ENCODE measurements at places on chromosomes 7 and 10. TPM values are rescaled to one million over a fixed set of nuclear protein-coding genes. Genes with fewer than 3 reads are reported as not detected.

DNA sequence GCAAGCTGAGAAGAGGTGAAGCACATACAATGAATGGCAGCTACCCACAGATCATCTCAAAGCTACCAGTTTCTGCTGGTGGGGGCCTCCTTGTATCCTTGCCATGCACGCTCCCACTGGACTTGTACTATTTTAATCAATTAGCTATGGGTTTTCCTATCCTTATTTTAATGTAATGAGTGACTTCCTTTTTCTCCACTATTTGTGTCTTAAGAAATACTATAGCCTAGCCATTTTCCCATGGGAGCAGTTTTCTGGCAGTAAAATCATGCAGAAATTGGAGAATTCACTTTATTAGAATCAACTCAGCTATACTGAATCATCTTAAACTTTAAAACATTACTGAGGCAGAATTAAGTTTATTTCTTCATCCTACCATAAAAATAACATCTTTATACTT is 73.5 kb downstream of the CTNNA3 start:
- H3K4me1 ChIP-seq, result no peaks in the 10 kb centered on the region
- H3K27me3 ChIP-seq, result no peaks in the 10 kb centered on the region
- H3K4me3 ChIP-seq, result no peak overlapping the region
- H3K36me3 ChIP-seq, result no peaks in the 10 kb centered on the region

DNA sequence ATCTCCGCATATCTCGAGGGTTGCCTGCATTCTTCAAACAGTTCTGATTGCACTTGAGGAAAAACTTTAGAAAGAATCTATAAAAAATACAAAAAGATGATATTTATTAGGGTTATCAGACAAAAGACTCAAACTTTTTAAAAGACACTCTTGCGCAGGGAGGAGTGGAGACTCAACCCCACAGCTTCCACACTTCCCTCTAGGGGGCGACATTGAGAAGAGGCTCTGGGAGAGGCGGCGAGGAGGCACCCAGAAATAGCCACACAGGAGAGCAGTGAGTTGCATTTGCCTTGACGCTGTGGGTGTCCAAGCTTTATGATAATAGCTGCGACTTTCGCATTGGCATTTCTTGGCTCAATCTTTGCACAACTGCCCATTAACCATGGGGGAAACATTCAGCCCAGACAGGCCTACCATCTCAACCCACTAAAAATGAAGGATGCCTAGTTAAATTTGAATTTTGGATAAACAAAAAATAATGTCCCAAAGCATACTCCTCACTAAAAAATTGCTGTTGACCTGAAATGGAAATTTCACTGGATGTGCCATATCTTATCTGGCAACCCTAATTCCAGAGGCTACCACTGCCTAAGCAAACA is 86.2 kb downstream of the EBF3 start:
- no peaks in the 10 kb centered on the region for H3K36me3 ChIP-seq
- no peak for DNase-seq
- no peaks in the 10 kb centered on the region for H3K27me3 ChIP-seq

DNA sequence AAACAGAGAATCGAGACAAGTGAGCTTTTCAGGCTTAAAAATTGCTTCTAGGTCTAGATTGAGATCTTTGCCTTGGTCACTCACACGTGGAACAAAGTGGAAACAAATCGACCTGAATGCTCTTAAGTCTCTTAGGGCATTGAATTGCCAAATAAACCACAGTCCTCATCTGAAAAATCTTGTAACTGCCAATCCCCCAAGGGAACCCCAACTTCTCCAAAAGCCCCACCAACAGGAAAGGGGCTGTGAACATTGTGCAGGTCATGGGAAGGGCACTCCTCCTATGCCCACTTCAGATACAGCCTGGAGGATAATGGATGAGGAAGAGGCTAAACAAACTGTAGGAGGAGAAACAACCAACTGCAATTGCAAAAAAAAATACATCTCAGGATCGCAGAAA is 91.3 kb downstream of the DGKI start:
- no peaks in the 10 kb centered on the region for H3K27me3 ChIP-seq
- no peak overlapping the region for H3K4me3 ChIP-seq
- no peaks in the 10 kb centered on the region for H3K36me3 ChIP-seq
- H3K27ac ChIP-seq, result no peak overlapping the region
- DNase-seq, result no peak
- no peaks in the 10 kb centered on the region for H3K4me1 ChIP-seq

GRCh38 chr10:13809427-13809826 is 222.7 kb downstream of the PRPF18 start:
- H3K4me1 ChIP-seq, result peaks cover 4% of the 10 kb centered on the region
- H3K27ac ChIP-seq, result no peak overlapping the region
- H3K36me3 ChIP-seq, result no peaks in the 10 kb centered on the region
- H3K27me3 ChIP-seq, result no peaks in the 10 kb centered on the region

DNA sequence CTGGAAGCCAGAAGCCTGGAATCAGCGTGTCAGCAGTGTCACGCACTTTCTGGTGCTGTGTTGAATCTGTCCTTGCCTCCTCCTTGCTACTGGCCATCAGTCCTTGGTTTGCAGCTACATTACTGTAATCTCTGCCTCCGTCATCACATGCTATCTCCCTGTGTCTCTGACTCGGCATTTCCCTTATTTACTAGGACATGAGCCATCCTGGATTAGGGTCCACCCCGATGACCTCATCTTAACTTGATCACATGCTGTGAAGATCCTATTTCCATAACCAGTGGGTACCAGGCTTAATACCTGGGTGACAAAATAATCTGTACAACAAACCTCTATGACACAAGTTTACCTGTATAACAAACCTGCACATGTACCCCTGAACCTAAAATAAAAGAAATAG is 518.0 kb upstream of the KLF6 start:
- no peaks in the 10 kb centered on the region for H3K4me1 ChIP-seq
- no peak overlapping the region for H3K27ac ChIP-seq
- H3K4me3 ChIP-seq, result no peak overlapping the region
- no peak for DNase-seq
- H3K36me3 ChIP-seq, result no peaks in the 10 kb centered on the region

Gene SSC4D
- total RNA-seq, result 2.1 TPM

GRCh38 chr10:118687472-118687871 is 67.3 kb downstream of the CACUL1 start:
- no peak overlapping the region for H3K27ac ChIP-seq
- peaks cover 51% of the 10 kb centered on the region for H3K36me3 ChIP-seq
- H3K27me3 ChIP-seq, result no peaks in the 10 kb centered on the region
- no peaks in the 10 kb centered on the region for H3K4me1 ChIP-seq

Gene MNX1
- total RNA-seq, result 1.5 TPM

DNA sequence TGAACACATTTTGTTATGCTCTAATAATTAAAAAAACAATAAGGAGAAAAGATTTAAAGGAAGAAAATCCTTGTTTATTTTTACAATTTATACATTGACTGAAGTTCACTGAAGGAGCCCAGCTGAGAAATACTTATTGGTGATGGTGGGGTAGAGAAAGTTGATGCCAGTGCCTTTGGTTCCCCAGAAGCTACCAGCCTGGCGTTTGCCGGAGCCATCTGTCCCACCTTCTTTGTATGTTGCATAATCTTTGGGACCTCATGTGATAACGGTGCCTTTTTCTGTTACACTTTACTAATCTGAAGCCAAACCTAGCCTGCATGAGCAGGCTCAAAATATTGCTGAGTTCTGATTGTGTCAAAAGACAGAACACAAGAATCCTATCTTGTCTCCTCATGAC is 22.7 kb downstream of the ZNF365 start:
- DNase-seq, result no peak
- H3K36me3 ChIP-seq, result no peaks in the 10 kb centered on the region
- H3K27me3 ChIP-seq, result no peaks in the 10 kb centered on the region

- no peaks in the 10 kb centered on the region for H3K36me3 ChIP-seq
- DNase-seq, result no peak
- no peaks in the 10 kb centered on the region for H3K27me3 ChIP-seq
These were observed 918.6 kb upstream of the AUTS2 start for GRCh38 chr7:68679459-68680234.

DNA sequence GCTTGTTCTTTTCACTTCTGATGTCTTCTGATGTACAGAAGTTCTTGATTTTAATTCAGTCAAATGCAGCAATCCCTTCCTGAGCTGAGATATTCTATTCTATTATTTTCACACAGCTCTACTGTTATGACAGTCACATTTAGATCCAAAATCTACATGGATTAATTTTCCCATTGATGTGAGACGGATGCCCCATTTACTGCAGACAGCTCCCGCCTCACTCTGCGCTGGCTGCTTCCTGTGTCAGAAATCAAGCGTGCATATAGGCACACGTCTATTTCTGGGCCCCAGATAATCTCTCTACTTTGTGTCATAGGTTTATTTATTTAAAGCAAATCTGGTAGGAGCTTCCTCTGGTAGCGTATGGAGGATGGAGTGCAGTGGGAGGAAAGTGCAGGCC is 6.7 kb downstream of the BNIP3 start:
- DNase-seq, result no peak
- no peak overlapping the region for H3K4me3 ChIP-seq
- H3K36me3 ChIP-seq, result peaks cover 20% of the 10 kb centered on the region

Gene THAP5
- total RNA-seq, result 20.2 TPM

Gene EVX1
- total RNA-seq, result not detected

DNA sequence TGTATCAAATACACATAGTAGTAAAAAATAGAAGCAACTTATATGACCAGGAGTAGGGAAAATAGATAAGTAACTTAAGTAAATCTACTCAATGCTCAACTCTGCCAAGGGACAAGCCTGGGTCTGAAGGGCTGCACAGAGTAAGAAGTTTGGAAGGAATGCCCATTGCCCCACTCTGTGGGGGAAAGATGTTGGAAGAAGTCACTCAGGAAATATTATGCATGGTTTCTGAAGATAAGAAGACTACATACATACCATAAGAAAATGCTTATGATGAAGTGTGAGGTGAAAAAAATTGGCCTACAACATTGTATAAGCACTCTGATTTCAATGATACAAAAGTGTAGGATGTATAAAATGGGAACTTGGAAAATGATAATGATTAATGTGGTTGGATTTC is 54.0 kb downstream of the LAMB4 start:
- H3K36me3 ChIP-seq, result no peaks in the 10 kb centered on the region
- no peak overlapping the region for H3K27ac ChIP-seq
- H3K4me1 ChIP-seq, result no peaks in the 10 kb centered on the region
- H3K4me3 ChIP-seq, result no peak overlapping the region
- DNase-seq, result no peak
- no peaks in the 10 kb centered on the region for H3K27me3 ChIP-seq

- H3K4me3 ChIP-seq, result peak overlapping the region; percentile 71
- no peaks in the 10 kb centered on the region for H3K36me3 ChIP-seq
- H3K4me1 ChIP-seq, result peaks cover 6% of the 10 kb centered on the region
- DNase-seq, result peak; percentile 26
These were observed 686 bp downstream of the AASS start for GRCh38 chr7:122143376-122143750.

DNA sequence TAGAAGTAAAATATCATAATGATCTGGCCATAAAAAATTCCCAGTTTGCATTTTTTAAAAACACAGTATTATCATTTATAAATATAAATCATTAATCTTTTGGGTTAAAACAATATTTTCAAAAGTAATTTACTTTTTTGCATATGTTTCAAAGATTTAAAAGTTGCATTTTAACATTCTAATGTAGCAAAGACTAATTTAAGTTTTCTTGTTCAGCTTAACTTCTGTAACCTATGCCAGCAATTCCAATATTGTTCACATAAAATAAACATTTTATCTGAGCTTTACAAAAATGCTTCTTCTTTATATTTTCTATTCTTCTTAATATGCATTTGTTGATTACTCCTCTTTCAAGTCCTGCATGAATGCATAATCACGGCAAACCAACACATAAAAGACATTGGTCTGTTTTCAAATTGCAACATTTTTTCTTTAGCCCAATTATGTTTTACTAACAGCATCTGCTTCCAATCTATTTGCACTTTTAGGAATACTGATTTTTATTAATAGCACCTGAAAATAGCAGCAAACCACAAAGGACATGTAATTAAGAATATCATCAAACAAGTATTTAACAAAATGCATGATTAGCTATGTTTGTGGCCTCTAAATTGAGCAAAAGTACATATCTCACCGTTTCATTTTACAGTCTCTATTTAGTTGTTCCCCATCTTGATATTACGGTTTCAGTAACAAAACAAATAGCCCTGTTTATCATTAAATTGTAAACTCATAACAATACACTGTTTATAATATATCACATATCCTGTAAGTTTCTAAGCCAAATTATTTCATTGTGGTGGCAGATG is 286.9 kb upstream of the NFE2L3 start:
- peaks cover 9% of the 10 kb centered on the region for H3K4me1 ChIP-seq
- H3K36me3 ChIP-seq, result no peaks in the 10 kb centered on the region
- H3K27me3 ChIP-seq, result no peaks in the 10 kb centered on the region
- H3K4me3 ChIP-seq, result no peak overlapping the region
- no peak for DNase-seq
